ENCODE measurements at places on chromosomes 2 and 18. TPM values are rescaled to one million over a fixed set of nuclear protein-coding genes. Genes with fewer than 3 reads are reported as not detected.

SPR gene
- 17.7 TPM for total RNA-seq

C2orf92 gene
- total RNA-seq, result 2.6 TPM

SNTG2 gene
- total RNA-seq, result under 0.01 TPM

STK17B gene
- 43.6 TPM for total RNA-seq

CCDC142 gene
- 29.6 TPM for total RNA-seq

THSD7B gene
- total RNA-seq, result 0.32 TPM

C1GALT1C1L gene
- total RNA-seq, result 1.3 TPM

ASB18 gene
- not detected for total RNA-seq

ZNF804A gene
- total RNA-seq, result 5.8 TPM

SANBR gene
- 13.2 TPM for total RNA-seq

IL36A gene
- total RNA-seq, result not detected

PDCD1 gene
- not detected for total RNA-seq

NTSR2 gene
- total RNA-seq, result not detected

SIX2 gene
- total RNA-seq, result under 0.01 TPM

MBP gene
- total RNA-seq, result 3.9 TPM

KLHL41 gene
- 0.43 TPM for total RNA-seq

KCNF1 gene
- total RNA-seq, result not detected

HSBP1L1 gene
- total RNA-seq, result 13.5 TPM

MAL gene
- not detected for total RNA-seq

ZNF638 gene
- total RNA-seq, result 139 TPM

IL18R1 gene
- 0.64 TPM for total RNA-seq

PLEKHB2 gene
- total RNA-seq, result 167 TPM

BCL2 gene
- 0.64 TPM for total RNA-seq

ATIC gene
- total RNA-seq, result 20.3 TPM

GALNT14 gene
- total RNA-seq, result under 0.01 TPM

UCN gene
- 0.43 TPM for total RNA-seq

TRIM54 gene
- not detected for total RNA-seq

FNDC4 gene
- total RNA-seq, result 8.6 TPM

CCDC102B gene
- 10.4 TPM for total RNA-seq

IFIH1 gene
- 3.9 TPM for total RNA-seq

TPO gene
- total RNA-seq, result not detected

C1QL2 gene
- not detected for total RNA-seq

DLX2 gene
- total RNA-seq, result under 0.01 TPM

COL6A3 gene
- 1,329 TPM for total RNA-seq

GNAL gene
- under 0.01 TPM for total RNA-seq

ICOS gene
- total RNA-seq, result not detected

UGT1A10 gene
- not detected for total RNA-seq

DRC1 gene
- total RNA-seq, result not detected

FIGN gene
- 1.6 TPM for total RNA-seq

PID1 gene
- total RNA-seq, result 16.4 TPM

GCKR gene
- 0.32 TPM for total RNA-seq

TMEM37 gene
- 1.3 TPM for total RNA-seq

MYO3B gene
- not detected for total RNA-seq

FHOD3 gene
- total RNA-seq, result 5.2 TPM

CDK5R2 gene
- not detected for total RNA-seq

CNGA3 gene
- total RNA-seq, result not detected
